Glomerular endothelial cell (primary cell): ENCODE measurements at places on chromosomes 6 and 20. TPM values are rescaled to one million over a fixed set of nuclear protein-coding genes. Genes with fewer than 3 reads are reported as not detected.

ZBTB9 gene
- 3.7 and 7.2 TPM in 2 replicates for total RNA-seq

MOG gene
- not detected in 2 replicates for total RNA-seq

FLRT3 gene
- 2.0 and 5.3 TPM in 2 replicates for total RNA-seq

COL10A1 gene
- total RNA-seq: not detected in 2 replicates

DACT2 gene
- not detected in 2 replicates for total RNA-seq

CD83 gene
- 3.2 and 3.9 TPM in 2 replicates for total RNA-seq

TCP11 gene
- 0.41 TPM in 1 of 2 replicates, not detected in the other for total RNA-seq

VARS1 gene
- total RNA-seq: 90.9 and 105 TPM in 2 replicates

KCNK5 gene
- not detected in 2 replicates for total RNA-seq

STXBP5 gene
- 27.9 and 38.3 TPM in 2 replicates for total RNA-seq

CAP2 gene
- total RNA-seq: 2.7 and 3.7 TPM in 2 replicates

VGLL2 gene
- not detected in 2 replicates for total RNA-seq

CLPSL2 gene
- not detected in 2 replicates for total RNA-seq

COL9A3 gene
- total RNA-seq: 1.3 and 1.8 TPM in 2 replicates

COL12A1 gene
- 49.3 and 97.3 TPM in 2 replicates for total RNA-seq

NRN1 gene
- 28.3 and 34.5 TPM in 2 replicates for total RNA-seq

LY6G6D gene
- not detected in 2 replicates for total RNA-seq

TNF gene
- total RNA-seq: 0.88 and 4.4 TPM in 2 replicates

CRYBG1 gene
- total RNA-seq: 34.0 and 47.8 TPM in 2 replicates

OR2H2 gene
- not detected in 2 replicates for total RNA-seq
